ENCODE measurements at places on chromosomes 2 and 18.

DNA sequence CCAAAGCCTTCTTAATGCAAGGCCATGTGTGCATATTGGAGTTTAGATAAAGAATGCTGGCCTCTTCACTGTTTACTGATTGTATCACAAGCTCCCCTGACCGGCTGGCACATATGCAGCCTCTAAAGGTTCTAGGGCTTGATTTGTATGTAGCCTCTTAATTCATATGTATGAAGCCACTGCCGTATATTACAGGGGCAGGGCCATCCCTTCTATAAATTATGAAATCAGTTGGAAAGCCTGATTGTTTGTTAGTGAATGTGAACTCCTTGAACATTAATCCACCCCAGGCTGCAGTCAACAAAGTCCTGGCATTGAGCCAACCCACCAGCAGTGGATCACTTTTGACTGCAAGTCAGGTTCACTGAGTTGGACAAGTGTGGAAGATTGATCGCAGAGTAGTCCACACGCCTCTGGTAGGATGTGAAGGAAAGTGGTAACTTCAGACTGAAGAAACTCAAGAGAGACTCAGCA lies 61.6 kb upstream of the PARD3B start:
- DNase-seq, result no peak

- DNase-seq, result peak; percentile 43
Measured at GRCh38 chr2:231563378-231563961, 29.2 kb upstream of the TEX44 start.

- DNase-seq, result no peak
Measured at GRCh38 chr2:46914578-46915230, 902 bp downstream of the MCFD2 start.

- peak; percentile 61 for DNase-seq
Measured at GRCh38 chr18:69787825-69788547, 159.7 kb downstream of the CD226 start.

GRCh38 chr2:145228506-145228905 lies 708.6 kb upstream of the ZEB2 start:
- peak; percentile 57 for DNase-seq

GRCh38 chr18:7565677-7566076 lies 1.4 kb upstream of the PTPRM start:
- no peak for DNase-seq

GRCh38 chr2:165897074-165897473 lies 56.5 kb downstream of the TTC21B start:
- no peak for DNase-seq

- no peak for DNase-seq
Measured at GRCh38 chr18:79123948-79124347, 54.8 kb downstream of the ATP9B start.

DNA sequence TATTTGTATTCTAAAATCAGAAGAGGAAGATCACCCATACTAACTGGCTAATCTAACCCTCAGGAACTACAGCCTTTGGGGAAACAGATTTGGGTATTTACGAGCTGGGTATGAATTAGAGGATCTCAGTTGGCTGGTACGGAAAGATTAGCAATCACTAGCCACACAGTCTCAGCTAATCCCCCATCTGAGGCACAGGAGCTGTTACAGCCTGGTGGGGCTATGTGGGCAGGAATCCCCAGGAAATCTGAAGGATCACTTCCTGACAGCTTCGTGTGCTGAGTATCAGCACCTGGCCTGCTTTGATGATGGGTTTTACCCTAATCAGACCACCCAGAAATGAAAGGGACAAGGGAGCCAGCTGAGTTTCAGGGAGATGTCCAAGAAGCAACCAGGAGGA lies 206.3 kb downstream of the AFF3 start:
- DNase-seq, result no peak

- no peak for DNase-seq
Measured at GRCh38 chr2:67572721-67573435, 175.7 kb downstream of the ETAA1 start.

DNA sequence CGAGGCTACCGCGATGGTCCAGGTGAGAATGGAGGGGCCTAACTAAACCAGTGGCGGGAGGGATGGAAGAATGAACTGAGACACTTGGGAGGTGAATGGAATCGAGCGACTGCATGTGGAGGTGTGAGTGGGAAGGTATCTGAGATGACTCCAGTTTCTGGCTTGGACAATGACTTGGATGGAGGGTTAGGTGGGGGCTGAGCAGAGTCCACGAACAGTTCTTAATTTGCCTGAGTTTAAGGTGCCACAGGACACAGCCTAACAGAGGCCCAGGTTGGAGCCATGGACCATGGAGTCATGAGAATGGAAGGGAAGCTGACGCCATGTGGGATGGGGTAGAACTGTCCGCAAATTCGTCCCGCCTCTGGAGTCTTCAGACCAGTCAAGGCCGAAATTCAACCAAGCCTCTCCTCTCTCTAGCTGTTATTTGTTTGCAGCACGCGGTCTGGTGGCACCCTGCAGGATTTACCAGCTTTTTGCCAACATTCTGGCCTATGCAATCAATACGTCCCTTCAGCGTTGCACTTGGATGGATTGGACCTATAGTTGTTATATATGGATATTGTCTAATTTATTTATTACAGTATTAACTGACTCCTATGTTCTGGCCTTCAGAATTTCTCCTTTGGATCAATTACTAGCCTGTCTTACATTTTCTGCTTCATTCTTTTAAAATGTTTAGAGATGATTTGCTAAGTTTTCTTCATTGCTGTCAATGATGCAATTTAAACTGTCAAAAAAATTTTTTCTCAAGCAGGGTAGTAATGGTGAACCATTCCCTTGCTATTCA lies 940 bp upstream of the BOLA3 start:
- no peak for DNase-seq

DNA sequence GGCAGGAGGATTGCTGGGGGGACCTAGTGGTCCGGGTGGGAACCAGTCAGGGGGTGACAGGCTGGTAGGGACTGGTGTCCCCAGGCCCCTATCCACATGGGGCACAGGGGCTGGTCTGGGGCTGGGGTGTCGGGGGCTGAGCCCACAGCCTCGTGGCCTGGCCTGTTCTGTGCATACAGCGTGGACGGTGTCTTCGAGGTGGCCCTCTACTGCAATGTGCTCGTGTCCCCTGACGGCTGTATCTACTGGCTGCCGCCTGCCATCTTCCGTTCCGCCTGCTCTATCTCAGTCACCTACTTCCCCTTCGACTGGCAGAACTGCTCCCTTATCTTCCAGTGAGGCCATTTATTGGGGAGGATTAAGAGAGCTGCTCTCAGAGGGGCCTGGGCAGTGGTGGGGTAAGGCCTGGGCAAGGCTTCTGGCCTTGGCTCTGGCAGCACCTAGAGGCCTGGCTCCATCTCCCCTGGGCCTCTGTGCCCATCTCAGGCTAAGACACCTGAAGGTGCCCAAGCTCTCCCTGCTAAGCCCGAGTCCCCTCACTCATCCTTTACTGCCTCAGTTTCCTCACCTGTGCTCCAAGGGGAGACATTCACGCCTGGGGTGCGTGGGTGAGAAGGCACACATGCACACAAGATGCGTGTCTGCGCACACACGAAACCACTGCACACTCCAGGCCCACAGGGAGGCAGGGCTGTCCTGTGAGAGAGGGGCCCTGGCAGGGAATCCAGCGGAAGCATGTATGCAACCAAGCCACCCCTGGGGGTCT lies 1.9 kb downstream of the CHRNG start:
- no peak for DNase-seq

DNA sequence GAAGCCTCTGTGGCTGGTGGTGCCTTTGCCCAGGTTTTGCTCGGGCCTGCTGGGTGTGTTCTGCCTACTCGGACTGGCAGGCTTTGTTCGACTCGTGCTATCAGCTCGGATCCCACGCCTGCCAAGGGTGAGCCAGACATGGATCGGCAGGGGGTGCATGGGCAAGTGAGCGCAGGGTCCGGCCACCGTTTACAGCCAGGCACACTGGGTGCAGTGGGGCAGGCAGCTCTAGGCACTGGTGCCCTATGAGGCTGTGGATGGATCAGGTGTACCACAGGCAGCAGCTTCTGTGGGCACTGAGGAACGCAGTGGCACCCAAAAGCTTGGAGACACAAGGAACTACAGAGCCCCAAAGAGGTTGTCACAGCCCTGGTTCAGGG lies 25.6 kb downstream of the MARCHF7 start:
- no peak for DNase-seq

DNA sequence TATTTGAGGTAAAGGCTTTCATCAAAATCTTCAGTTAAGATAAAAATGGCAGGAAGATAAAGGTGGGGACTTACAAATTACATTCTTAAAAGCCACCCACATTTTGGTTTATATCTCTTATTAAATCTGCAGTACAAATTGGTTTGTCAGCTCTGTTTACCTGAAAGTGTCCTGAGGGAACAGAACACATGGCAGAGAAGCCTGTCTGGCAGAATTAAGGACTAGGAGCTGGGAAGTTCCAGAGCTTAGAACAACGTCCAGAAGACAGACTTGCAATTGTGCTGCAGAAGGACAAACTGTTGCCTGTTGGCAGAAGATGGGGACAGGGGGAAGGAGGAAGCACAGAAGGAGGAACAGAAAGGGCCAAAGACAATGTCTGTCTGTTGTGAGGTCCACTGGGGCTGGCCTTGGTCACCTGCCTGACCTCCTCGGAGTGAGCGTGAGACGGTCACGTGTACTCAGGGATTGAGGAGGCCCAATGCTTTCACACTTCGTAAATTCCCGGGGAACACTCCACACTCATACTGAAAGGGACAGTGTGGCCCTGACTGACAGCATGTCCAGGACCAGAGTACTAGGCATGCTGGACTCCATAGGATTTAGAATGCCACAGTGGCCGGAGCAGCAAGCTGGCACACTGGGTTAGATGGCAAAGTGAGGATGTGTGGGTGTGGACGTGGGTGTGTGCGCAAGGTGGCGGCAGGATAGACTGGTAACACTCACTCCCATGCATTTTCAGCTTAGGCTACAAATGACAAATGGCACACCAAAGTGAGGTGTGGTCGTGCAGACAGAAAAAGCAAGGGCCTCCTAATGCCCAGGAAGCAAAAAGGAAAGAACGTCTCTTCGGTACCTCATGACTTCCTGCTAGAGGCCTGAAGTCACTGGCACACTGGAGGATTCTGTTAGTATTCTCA lies 210.9 kb upstream of the REV1 start:
- DNase-seq, result no peak

- no peak for DNase-seq
Measured at GRCh38 chr18:9049495-9049809, 53.0 kb upstream of the NDUFV2 start.

DNA sequence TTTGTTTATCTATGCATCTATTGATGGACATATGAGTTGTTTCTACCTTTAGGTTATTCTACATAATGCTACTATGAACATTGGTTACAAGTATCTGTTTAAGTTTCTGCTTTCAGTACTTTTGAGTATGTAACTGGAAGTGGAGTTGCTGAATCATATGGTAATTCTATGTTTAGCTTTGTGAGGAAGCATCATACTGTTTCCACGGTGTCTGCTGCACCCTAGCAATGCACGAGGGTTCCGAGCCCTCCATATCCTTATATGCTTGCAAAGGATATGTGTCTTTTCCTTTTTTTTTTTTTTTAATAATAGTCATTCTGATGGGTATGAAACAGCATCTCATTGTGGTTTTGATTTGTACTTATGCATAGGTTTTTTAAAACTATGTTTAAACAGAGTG lies 83.7 kb downstream of the FMNL2 start:
- DNase-seq, result peak; percentile 68

DNA sequence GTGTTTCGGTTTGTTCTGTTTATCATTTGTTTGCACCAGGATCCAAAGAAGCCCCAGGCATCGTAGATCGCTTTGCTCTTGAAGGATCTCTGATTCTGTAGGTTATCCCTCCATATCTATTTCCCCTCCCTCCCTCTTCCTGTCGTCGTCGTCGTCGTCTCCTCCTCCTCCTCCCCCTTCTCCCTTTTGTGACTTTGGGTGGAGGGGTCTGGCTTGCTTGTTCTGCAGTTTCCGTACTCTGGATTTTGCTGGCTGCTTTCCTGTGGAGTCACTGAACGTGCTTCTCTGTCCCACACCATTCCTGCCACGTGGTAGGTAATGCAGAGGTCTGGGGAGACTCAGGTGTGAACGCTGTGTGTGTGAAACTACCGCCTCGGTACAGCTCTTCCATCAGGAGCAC lies 225.0 kb downstream of the LDLRAD4 start:
- DNase-seq, result no peak

- DNase-seq, result no peak
Measured at GRCh38 chr2:55314985-55315384, 46.0 kb upstream of the MTIF2 start.

DNA sequence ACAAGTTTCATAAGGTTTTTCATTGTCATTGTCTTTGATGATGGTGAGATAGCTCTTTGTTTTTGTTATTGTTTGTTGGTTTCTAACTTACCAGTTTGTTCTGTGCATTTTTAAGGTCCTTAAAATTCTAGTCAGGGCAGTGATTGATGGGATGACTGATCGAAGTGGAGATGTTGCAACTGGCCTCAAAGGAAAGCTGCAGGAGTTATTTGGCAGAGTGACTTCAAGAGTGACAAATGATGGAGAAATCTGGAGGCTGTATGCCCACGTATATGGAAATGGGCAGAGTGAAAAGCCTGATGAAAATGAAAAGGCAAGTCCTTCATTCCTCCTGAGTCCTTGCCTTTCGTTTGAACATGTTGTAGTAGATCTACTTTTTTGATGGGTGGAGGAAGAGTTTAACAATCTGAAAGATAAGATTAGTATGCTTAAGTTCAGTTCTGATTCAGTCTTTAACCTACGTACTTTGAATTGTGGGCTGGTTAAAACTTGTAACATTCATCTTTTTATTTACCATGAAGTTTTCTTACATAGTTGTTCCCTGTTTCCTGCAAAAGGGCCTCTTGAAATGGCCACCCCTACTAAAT lies 135.8 kb upstream of the LTBP1 start:
- peak; percentile 44 for DNase-seq

DNA sequence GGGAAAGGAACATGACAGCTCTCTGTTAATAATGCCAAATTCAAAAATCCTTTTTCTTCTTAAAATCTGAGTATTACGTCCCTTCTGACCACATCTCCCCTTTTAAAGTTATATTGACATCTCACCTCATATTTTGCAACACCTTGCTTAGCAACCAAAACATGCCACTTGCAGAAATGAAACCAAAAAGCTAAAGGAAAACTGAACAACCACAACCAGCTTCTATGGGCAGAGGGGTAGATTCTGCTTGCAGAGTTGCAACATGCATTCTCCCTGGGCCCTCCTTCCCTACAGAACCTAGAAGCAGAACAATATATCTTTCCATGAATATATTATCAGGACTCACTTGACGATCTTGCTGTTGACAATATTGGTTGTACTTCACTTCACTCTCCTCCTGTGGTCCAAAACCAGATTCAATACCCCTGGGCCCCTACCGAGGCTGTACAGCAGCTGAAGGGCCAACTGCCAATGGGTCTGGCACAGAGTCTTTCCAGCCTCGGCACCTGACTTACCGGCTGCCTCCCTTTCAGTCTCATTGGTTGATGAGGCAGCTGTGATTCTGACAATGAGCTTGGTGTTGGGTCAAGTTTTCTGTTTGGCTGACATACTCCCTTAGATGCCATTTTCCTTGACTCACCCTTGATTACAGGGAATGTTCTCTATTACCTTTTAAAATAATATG lies 616.6 kb downstream of the ZEB2 start:
- peak; percentile 17 for DNase-seq

GRCh38 chr2:48954935-48955334 lies 199.4 kb downstream of the FSHR start:
- no peak for DNase-seq

GRCh38 chr2:189581354-189582139 lies 961 bp upstream of the SLC40A1 start:
- DNase-seq, result no peak

- DNase-seq, result peak; percentile 76
Measured at GRCh38 chr2:85999061-85999831, 106.4 kb downstream of the POLR1A start.

All from fibroblast of upper back skin (primary cell).